ENCODE measurements at places on chromosomes 1 and 21.

DNA sequence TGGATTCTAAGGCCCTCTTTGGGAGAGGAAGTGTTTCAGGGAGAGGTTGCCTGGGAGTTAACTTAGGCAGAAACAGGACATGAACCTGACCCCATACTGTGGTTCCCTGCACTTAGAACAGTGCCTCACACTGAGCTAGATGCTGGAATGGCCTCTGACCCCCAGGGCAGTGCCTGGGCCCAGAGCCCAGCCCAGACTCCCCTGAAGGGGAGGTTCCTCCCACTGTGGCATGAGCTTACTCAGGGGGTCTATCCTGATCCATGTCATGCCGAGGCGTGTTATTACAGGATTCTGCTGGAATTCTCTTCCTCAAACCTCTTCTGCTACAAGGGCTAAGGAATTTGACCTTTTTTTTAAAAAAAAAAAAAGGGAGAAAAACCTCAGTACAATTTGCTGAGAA lies 72.2 kb downstream of the MRPL37 start:
- no peak for DNase-seq

GRCh38 chr1:94081566-94082344 lies 39.2 kb downstream of the ABCA4 start:
- DNase-seq = peak; percentile 25

DNA sequence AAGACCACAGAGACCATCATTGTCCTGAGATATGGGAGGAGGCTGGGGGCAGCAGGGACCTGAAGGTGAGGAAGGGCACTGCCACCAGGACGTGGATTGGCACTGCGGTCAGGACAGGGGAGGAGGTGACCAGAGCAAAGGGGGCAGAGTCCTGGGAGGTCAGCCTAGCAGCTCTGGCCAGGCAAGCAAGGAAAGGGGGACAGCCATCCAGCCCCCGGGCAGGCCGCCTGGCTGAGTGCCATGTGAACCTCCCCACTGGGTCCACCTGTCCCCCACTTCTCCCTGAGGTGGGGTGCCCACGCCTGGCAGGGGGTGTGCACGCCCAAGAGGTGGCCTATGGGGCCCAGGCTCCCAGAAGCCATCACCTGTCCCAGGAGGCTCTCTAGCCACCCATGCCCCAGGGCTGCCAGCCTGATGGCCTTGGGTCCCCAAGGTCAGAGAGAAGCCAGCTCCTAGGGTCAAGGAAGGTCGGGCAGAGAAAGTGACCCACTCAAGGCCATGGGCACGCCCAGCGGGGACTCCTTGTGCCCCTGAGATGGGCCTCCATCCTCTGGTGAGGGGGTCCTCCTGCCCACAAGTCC lies 17.6 kb upstream of the PTTG1IP start:
- no peak for DNase-seq

DNA sequence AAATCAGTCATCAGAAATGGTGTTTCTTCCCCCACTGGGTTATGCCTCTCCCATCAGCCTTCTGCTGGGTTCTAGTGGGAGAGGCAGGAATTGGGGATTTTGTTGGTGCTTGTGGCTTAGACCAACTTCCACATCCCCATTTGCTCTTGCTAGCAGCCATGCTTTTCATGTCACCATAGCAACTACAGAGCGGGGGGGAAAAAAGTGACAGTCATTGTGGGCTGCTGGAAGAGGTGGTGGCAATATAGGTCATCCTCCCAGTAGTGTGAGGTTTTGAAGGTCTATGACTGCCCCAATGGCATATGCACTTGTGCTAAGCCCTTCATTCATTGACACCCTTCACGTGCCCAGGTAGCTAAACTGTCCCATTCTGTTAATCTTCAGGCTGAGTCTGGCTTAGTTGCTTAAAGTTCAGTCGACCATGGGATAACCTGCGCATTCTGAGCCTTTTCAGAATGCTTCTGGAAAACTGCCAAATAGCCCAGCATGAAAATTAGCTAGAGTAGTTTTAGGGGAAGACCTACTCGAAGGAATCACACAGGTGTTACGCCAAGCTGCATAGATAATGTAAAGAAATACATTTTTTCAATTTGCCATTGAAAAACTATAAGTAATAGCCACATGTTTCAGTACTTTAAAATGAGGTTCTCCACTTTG lies 53.7 kb upstream of the ZNF326 start:
- no peak for DNase-seq

DNA sequence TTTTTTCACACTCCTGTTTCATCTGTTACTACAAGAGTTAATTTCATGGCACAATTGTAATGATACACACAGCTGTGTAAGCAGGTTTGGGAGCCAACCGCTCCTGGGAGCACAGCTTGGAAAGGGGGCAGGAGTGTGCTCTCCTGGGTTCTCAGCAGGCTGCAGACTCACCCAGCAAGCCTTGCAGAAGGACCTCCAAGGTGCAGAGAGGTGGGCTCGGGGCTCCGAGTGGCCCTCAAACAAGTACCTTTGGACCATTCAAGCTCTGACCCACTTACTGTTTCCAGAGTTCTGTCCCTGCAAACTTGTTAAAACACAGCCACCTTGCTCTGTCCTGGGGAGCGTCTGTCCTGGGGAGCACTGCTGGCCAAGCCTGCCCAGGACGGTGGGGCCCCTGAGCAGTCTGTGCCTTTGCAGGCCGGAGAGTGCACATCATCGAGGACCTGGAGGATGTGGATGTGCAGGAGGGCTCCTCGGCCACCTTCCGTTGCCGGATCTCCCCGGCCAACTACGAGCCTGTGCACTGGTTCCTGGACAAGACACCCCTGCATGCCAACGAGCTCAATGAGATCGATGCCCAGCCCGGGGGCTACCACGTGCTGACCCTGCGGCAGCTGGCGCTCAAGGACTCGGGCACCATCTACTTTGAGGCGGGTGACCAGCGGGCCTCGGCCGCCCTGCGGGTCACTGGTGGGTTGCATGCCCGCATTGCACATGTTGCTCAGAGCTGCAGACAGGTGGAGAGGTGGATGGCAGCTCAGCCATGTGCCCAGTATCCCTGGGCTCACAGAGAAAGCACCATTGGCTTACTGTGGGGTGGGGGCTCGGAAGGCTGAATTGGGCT lies 78.0 kb downstream of the OBSCN start:
- no peak for DNase-seq

DNA sequence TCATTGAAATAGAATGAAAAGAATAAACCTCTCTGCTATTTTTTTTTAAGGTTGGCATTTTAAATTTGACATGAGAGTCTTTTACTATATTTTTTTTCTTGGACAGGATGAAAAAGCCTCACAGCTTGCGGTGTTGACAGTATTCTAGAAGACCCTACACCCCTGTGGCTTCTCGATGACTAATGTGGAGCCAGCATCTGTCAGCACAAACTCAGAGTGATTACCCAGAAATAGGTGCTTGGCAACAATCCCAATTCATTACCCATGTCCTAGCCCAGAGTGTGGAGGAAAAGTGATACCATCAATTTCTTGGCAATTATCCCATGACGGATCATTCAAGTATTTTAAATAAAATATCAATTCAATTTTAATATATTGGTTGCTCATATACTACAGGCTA lies 186.8 kb upstream of the MAP1LC3C start:
- no peak for DNase-seq

DNA sequence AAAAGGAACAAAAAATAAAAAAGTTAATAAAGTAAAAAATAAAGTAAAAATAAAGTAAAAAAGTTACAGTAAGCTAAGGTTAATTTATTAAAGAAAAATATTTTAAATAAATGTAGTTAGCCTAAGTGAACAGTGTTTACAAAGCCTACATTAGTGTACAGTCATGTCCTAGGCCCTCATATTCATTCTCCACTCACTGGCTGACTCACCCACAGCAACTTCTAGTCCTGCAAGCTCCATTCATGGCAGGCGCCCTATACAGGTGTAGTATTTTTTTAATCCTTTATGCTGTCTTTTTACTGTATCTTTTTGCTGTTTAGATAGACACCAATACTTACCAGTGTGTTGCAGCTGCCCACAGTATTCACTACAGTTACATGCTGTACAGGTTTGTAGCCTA lies 12.4 kb downstream of the ADAR start:
- DNase-seq = no peak

DNA sequence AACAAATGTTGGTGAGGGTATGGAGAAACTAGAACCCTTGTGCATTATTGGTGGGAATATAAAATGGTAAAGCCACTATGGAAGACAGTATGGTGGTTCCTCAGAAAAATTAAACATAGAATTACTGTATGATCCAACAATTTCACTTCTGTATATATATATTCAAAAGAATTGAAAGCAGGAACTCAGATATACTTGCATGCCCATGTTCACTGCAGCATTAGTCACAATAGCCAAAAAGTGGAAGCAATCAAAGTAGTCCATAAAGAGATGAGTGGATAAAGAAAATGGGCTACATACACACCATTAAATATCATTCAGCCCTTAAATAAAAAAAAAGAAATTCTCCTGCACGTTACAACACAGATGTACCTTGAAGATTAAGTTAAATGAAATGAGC lies 34.1 kb downstream of the ABL2 start:
- no peak for DNase-seq

DNA sequence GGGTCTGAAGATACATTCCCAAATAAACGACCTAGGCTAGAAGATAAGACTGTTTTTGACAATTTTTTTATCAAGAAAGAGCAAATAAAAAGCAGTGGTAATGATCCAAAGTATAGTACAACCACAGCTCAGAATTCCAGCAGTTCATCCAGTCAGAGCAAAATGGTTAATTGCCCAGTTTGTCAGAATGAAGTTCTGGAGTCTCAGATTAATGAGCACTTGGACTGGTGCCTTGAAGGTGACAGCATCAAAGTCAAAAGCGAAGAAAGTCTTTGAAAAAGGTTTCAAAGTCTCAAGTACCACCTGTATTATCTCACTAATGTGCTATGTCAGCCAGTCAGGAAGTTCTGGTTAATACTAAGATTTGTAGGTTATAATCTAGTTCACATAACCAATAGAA lies 15.0 kb downstream of the SPRTN start:
- no peak for DNase-seq

- DNase-seq = no peak
Observed at GRCh38 chr1:107633596-107633995, 331.4 kb downstream of the VAV3 start.

DNA sequence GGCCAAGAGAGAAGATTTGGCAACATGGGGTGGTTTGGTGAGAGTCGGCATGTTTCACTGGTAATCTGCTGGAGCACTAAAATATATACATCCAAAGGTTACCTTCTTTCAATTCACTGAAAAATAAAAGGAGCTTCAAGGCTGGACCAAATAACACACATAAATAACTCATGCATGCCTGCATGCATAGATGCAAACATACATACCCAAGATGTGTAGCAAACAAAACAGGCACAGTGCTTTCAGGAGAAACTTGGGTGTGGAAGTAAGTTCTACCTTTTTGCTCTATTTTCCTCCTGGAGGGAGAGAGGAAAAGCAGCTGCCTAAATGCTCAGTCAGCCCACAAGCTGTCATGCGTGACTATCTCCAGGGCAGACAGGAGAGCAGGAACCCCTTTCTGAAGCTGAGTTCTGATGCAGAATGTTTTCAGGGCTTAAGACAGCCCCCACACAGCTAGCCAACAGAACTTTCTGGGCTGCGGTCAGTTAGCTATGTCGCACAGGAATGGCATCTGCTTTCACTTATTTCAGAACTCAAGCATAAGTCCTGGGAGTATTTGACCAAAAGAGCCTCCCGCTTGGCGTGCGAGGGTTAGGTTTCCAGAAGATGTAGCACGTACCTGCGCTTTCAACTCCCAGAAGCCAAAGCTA lies 166.2 kb downstream of the TOMM20 start:
- DNase-seq = no peak

GRCh38 chr1:37425221-37425620 lies 49.2 kb upstream of the ZC3H12A start:
- no peak for DNase-seq

- no peak for DNase-seq
Observed at GRCh38 chr1:175062858-175063257, 4.8 kb upstream of the TNN start.

- DNase-seq = peak; percentile 63
Observed at GRCh38 chr1:21511579-21512522, 2.6 kb downstream of the ALPL start.

All from NCI-H226 (cell line).